ENCODE measurements at places on chromosomes 16 and 17.

DNA sequence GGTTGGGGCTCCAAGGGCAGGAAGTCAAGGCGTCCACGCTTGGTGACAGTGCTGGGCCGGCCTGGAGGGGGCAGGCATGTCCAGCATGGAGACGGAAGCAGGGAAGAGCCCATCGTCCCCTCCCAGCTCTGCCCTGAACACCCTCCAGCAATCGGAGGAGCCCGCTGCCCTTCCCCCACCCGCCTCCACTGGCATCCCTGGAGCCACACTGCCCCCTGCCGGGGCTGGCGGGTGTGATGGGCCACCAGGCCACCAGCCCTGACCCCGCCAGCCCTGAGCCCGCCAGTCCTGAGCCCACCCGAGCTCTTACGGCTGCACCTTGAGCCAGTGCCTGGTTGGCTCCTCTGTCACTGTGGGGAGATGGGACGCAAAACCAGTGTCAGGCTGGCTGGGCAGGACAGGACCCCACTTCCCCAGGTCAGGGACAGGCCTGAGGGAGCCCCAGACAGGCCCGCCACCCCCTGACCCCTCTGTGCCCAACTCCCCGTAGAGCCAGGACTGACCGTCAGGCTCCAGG is 4.1 kb upstream of the CDH15 start:
- H3K36me3 ChIP-seq = no peaks in the 10 kb centered on the region
- no peak for DNase-seq
- H3K4me3 ChIP-seq = no peak overlapping the region
- peaks cover 27% of the 10 kb centered on the region for H3K4me1 ChIP-seq

DNA sequence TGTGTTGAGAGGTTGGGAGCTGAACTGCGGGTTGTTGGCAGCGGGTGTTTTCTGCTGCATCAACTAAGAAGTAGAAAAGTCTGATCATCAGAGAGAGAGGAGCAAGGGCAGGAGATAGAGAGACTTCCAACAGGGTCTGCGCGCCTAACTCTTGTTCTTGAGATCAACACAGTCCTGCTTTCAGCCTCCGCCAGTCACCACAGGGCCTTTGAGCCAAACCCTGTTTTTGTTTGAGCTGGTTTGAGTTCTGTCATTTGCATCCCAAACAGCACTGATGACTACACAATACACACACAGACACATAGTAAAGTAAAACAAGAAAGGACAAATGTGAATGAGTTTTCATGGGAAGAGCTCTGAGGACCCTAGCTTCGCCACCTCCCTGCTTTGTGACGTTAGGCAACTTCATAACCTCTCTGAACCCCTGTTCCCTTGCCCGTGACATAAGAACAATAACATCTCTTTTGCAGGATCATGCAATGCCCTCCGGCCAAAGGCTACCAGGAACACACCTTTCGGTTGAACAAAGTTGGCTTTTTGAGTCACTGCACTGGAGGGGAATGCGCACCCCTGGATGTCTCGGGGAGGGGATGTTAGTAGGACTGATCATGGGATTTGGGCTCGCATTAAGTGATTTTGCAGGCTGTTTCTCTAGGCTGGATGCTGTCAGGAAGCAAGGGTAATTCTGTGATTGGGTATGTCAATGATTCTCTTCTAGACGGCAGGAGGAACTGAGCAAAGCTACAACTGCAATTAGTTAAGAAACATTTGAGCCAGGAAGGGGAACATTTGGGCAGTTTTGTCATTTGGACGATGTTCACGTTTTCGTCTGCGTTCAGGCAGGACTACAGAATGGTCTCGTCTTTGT is 92.3 kb downstream of the C16orf78 start:
- H3K36me3 ChIP-seq = no peaks in the 10 kb centered on the region
- peak; percentile 37 for DNase-seq
- no peak overlapping the region for H3K27ac ChIP-seq
- H3K4me3 ChIP-seq = no peak overlapping the region
- H3K4me1 ChIP-seq = no peaks in the 10 kb centered on the region

DNA sequence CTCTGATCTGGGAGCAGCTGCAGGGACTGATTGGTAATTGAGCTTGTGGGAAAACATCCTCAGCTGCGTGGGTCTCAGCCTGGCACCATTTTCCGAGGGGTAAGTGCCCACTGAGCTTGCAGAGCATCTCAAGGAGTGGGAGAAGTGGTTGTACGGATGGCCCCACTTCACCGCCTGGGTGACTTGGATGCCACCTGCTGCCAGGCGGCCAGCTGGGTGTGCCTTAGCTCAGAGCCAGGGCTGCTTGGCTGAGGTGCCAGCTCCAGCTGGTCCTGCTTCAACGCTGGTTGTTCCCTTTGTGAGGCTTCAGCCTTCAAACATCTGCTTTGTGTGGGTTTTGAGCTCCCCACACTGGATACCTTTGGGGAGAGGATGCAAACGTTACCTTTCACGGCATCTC is 482.7 kb upstream of the EEF2KMT start:
- H3K36me3 ChIP-seq = no peaks in the 10 kb centered on the region
- no peak for DNase-seq
- H3K27ac ChIP-seq = no peak overlapping the region

DNA sequence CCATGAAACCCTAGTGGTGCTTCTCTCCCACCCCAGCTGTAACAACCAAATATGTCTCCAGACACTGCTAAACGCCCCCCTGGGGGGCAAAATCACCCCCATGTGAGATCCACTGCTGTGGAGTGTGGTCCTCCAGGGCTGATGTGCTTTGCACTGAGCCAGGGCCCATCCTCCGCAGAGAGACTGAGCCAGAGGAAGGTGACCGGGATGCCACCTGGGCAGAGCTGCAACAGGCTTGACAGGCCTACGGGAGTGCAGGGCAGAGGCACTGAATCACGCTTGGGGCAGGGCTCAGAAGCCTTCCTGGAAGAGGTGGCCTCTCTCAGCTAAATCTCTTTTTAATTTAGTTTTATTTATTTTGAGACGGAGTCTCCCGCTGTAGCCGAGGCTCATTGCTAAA is 4.4 kb downstream of the GJD3 start:
- DNase-seq = no peak
- H3K36me3 ChIP-seq = peaks cover 18% of the 10 kb centered on the region
- no peak overlapping the region for H3K27ac ChIP-seq
- H3K4me1 ChIP-seq = peaks cover 39% of the 10 kb centered on the region
- no peak overlapping the region for H3K4me3 ChIP-seq
- no peaks in the 10 kb centered on the region for H3K27me3 ChIP-seq

- H3K4me1 ChIP-seq = peaks cover 3% of the 10 kb centered on the region
- H3K4me3 ChIP-seq = no peak overlapping the region
- H3K27ac ChIP-seq = no peak overlapping the region
- H3K36me3 ChIP-seq = no peaks in the 10 kb centered on the region
- peaks cover 40% of the 10 kb centered on the region for H3K27me3 ChIP-seq
Observed at GRCh38 chr16:85924675-85925074, 25.7 kb downstream of the IRF8 start.

GRCh38 chr17:81925860-81926450 is 1.6 kb downstream of the MAFG start:
- peak overlapping the region; percentile 87 for H3K4me3 ChIP-seq
- peak overlapping the region; percentile 92 for H3K27ac ChIP-seq
- H3K4me1 ChIP-seq = peaks cover 67% of the 10 kb centered on the region
